T-cell (primary cell): ENCODE measurements at places on chromosomes 2 and 18. TPM values are rescaled to one million over a fixed set of nuclear protein-coding genes. Genes with fewer than 3 reads are reported as not detected.

NOSTRIN gene
- 0.53 TPM for total RNA-seq

LRRTM1 gene
- total RNA-seq, result not detected

RHBDD1 gene
- 47.8 TPM for total RNA-seq

ZNF521 gene
- total RNA-seq, result 0.30 TPM

PPP4R1 gene
- 51.6 TPM for total RNA-seq

ARHGAP25 gene
- total RNA-seq, result 123 TPM

PSMD14 gene
- 18.7 TPM for total RNA-seq

REG1A gene
- 9.1 TPM for total RNA-seq

DNA sequence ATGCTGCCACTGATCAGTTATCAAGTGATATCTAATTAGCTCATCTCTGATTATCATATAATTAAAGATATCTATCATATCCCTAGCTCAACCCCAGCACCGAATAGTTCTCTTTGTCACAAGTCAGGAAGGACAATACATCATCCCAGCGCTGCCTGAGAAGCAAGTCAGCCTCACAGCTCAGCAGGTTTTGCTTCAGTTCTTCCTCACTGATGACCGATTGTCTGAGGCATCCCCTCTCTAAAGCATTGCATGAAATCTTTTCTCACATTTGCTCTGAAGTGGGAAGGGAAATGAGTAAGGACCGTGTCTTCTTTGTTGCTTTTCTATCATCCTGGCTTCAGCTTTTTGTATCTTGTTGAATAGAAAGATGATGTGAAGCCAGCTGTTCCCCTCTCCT, 247.9 kb downstream of the CMPK2 start:
- H3K4me1 ChIP-seq, result no peaks in the 10 kb centered on the region
- H3K4me3 ChIP-seq, result no peak overlapping the region
- no peaks in the 10 kb centered on the region for H3K36me3 ChIP-seq
- DNase-seq, result no peak
- H3K27ac ChIP-seq, result no peak overlapping the region

DNA sequence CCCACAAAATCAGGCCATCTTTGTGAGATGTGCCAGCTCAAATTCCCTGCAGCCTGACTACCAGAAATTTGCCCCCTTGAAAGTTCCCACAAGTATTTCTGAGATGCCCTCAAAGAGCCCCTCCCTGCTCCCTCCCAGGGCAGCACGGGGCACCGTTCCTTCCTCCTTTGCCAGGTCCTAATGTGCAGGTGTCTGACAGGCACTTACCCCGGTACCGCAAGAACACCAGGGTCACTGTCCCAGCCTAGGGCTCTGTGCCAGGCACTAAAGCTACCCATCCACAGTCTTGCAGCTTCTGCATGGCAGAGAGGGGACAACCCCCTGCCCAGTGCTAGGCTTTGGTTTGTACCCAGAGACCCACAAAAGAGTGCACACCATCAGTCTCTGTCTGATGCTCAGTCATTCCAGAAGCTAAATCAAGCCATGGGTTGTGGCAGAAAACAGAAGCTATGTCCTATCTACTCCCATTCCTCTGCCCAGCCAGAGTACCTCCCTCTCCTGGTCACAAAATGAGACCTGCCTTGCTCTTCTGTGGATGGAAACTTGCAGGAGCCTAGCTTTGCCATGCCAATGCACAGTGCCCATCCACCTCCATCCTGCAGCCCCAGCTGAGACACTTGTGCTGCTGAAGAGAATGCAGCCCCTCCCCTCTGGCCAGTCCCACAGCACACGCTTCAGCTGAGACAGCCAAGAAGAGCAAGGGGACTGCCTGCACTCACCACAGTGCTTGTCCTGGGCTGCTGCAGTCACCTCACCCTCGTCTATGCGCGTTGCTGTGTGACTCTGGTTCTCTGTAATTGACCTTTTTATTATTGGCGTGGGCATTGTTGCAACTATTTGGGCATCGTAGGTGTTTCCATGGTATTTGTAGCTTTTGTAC, 48.7 kb downstream of the INPP5D start:
- no peak for DNase-seq
- H3K4me1 ChIP-seq, result peaks cover 8% of the 10 kb centered on the region
- H3K27ac ChIP-seq, result no peak overlapping the region
- H3K36me3 ChIP-seq, result no peaks in the 10 kb centered on the region
- H3K4me3 ChIP-seq, result no peak overlapping the region

DNA sequence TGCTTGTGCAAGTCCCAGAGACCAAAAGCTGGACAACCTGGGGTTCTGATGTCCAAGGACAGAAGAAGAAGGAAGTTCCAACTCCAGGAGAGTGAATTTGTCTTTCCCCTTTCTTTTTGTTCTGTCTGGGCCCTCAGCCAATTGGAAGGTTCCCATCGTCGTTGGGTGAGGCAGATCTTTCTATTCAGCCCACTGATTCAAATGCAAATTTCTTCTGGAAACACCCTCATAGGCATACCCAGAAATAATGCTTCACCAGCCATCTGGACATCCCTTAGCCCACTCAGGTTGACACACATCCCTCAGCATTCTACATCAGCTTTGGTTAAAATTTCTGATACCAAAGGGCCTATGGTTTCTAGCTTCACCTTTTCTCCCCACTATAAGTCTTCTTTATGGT, 156.5 kb downstream of the SP3 start:
- no peak overlapping the region for H3K4me3 ChIP-seq
- no peak for DNase-seq
- no peak overlapping the region for H3K27ac ChIP-seq
- H3K27me3 ChIP-seq, result peaks cover 12% of the 10 kb centered on the region
- H3K36me3 ChIP-seq, result no peaks in the 10 kb centered on the region

DNA sequence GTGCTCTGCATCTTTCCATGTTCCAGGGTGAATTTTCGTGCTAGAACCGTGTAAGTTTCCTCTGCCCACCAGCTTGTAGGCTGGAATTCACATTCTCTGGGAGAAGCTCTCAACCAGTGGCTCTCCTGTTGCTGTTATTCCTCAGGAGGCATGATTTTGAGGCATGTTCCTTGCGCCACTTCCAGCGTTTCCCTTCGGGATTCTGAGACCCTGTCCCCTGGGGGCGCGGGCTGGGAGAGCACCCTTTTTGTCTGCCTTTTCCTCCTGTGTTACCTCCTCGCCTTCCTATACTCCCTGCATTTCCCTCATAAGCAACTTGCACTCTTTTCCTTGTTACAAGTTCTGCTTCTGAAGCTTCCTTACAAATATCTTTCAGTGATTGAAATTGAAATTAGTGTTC, 156.4 kb downstream of the PTPRM start:
- no peak overlapping the region for H3K27ac ChIP-seq
- H3K27me3 ChIP-seq, result no peaks in the 10 kb centered on the region
- DNase-seq, result no peak

DNA sequence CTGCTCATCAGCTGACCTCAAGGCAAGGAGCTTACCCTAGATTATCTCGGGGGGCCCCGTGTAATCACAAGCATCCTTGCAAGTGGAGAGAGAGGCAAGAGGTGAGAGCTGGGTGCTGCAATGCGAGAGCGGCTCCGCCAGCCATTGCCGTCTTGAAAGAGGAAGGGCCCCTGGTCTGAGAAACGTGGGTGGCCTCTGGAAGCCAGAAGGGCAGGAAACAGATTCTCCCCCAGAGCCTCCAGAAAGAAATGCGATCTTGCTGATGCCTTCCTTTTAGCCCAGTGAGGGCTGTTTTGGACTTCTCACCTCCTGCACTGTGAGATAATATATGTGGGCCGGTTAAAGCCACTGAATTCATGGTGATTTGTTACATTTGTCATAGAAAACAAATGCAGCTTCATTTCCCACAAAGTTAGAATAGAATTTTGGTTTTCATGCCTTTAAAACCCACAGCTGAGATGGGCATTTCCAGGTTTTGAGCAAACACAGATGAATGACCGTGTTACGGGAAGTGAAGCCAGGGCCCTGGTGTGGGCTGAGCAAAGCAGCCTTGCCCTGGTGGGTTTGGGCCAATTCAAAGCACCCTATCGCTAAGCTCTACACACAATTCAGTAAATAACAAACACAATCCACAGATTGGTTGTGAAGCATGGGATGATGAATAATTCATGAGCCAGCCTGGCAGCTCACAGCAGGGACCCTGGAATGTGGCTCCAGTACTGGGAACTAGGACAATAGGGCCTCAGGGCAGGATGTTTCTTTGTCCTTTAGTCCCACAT, 319.9 kb upstream of the HS6ST1 start:
- H3K36me3 ChIP-seq, result no peaks in the 10 kb centered on the region
- H3K4me1 ChIP-seq, result no peaks in the 10 kb centered on the region
- DNase-seq, result no peak
- H3K27me3 ChIP-seq, result peaks cover 16% of the 10 kb centered on the region
- H3K4me3 ChIP-seq, result no peak overlapping the region

DNA sequence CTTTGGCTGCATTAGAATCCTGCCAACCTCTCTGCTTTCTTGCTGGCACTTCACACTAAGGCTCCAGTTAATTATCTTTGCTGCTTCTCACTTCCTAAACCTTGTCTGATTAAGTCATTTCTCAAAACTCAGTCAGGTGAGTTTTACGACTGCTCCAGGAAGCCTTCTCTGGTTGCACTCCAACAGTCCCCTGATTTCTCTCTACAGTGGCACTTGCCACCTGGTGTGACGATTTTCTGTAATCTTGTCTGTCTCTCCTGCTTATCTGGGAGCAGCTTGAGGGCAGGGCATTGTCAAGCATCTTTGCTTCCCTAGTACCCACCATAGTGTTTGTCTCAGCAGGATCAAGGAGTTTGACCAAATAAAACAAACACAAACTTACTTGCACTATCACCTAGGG, 10.4 kb upstream of the GATA6 start:
- no peak for DNase-seq
- H3K36me3 ChIP-seq, result no peaks in the 10 kb centered on the region
- H3K4me3 ChIP-seq, result no peak overlapping the region
- no peaks in the 10 kb centered on the region for H3K4me1 ChIP-seq

- no peak for DNase-seq
- H3K27me3 ChIP-seq, result peaks cover 2% of the 10 kb centered on the region
- H3K4me1 ChIP-seq, result peaks cover 8% of the 10 kb centered on the region
- H3K27ac ChIP-seq, result no peak overlapping the region
- H3K4me3 ChIP-seq, result no peak overlapping the region
- H3K36me3 ChIP-seq, result no peaks in the 10 kb centered on the region
Measured at GRCh38 chr18:35236571-35237363, 4.1 kb upstream of the ZNF397 start.

DNA sequence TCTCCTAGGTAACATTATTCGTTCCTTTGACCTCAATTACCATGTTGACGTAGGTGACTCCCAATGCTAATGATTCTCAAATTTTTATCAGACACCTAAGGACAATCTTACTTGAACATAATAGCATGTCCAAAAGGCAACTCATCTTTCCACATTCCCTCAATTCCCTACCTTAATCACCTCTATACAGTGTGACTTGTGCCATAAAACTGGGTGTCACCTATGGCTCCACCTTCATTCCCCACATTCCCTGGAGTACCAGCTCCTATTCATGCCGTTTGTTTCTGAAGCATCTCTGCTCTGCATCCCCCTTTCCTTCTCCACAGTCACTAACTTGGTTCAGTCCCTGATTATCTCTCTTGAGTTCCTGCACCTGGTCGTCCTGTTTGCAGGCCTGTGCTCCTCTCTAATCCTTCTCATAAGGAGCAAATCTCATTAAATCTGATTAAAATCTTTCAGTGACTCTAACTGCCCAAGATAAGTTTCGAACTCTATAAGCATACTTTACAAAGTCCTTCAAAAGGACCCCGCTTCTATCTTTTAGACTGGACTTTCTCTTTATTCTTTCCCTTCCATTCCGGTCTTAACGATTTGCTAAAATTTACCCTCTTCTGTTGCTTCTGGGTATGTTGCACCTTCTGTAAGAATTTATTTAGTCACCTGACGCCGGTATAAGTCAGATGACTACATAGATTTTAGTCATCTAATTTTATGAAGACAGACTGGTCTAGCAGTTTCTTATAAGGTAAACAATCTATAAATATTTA, 128.7 kb downstream of the OSBPL1A start:
- H3K27me3 ChIP-seq, result no peaks in the 10 kb centered on the region
- no peak for DNase-seq
- H3K4me1 ChIP-seq, result peaks cover 4% of the 10 kb centered on the region
- H3K36me3 ChIP-seq, result no peaks in the 10 kb centered on the region
- no peak overlapping the region for H3K4me3 ChIP-seq
- no peak overlapping the region for H3K27ac ChIP-seq

GRCh38 chr2:211730215-211730614, 808.4 kb downstream of the ERBB4 start:
- no peaks in the 10 kb centered on the region for H3K27me3 ChIP-seq
- no peak overlapping the region for H3K4me3 ChIP-seq
- H3K4me1 ChIP-seq, result no peaks in the 10 kb centered on the region
- no peak for DNase-seq

DNA sequence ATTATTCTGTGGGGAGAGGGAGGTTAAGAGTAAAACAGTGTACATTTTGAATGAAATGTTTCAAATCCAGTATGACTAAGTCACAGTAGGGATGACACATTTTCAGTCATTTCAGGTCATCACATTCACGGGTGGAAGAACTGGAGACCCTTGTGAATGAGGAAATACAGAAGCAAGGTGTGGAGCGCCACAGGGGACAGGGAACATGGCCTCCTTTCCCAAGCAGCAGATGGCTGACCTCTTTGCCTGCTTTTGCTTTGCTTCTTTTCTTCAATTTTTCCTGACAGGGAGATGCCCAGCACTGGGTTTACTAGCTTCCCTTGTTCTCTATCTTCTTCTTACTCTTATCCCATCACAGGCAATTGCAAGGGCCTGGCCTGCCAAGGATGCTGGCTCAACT, 278.9 kb upstream of the DLGAP1 start:
- no peaks in the 10 kb centered on the region for H3K27me3 ChIP-seq
- DNase-seq, result no peak
- H3K36me3 ChIP-seq, result no peaks in the 10 kb centered on the region

- no peaks in the 10 kb centered on the region for H3K36me3 ChIP-seq
- no peak for DNase-seq
- no peak overlapping the region for H3K4me3 ChIP-seq
- H3K4me1 ChIP-seq, result no peaks in the 10 kb centered on the region
Measured at GRCh38 chr18:48887294-48887904, 63.4 kb downstream of the SMAD7 start.

DNA sequence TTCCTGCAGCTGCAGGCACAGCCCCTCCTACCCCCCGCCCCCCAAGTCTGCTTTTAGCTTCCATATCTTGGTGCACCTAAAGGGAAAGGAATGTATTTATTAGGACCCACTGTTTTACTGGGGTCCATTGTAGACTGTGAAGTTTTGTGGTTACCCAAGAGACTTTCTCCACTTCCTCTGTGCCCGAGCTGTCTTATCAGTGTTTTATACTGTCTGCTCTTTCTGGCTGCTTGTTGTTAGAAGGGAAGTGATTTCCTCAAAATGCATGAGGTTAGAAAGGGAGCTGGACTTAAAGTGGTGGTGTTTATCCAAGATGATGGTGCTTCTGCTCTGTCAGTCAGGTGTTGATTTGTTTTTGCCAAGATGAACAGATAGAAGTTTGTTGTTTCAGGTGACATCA, 85.0 kb downstream of the PTH2R start:
- H3K27me3 ChIP-seq, result no peaks in the 10 kb centered on the region
- no peak overlapping the region for H3K27ac ChIP-seq
- H3K36me3 ChIP-seq, result no peaks in the 10 kb centered on the region
- H3K4me3 ChIP-seq, result no peak overlapping the region
- no peak for DNase-seq

GRCh38 chr2:210844016-210844415, 287.6 kb downstream of the CPS1 start:
- H3K4me3 ChIP-seq, result no peak overlapping the region
- H3K27ac ChIP-seq, result no peak overlapping the region
- H3K36me3 ChIP-seq, result no peaks in the 10 kb centered on the region
- DNase-seq, result no peak
- no peaks in the 10 kb centered on the region for H3K27me3 ChIP-seq
